Kidney glomerular epithelial cell (primary cell): ENCODE measurements at places on chromosomes 1 and 21.

DNA sequence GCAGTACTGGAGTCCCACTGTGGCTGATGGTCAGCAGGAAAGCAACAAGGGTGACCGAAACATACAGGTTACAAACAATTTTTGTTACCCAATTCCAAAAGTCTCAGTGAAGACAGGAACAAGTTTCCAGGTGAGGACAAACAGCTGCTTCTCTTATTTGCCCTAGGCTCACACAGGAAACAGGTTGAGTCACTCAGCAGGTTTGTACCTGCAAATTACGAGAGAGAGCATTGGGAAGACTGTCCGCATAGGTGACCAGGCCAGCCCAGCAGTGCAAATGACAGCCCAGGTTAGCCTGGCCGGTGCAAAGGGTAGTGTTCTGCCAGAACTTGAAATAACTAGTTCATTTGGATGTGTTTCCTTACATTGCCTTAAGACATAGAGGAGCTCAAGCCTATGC, 40.0 kb upstream of the DSCAM start:
- no peak for DNase-seq

GRCh38 chr1:17314491-17314971, 6.5 kb downstream of the PADI4 start:
- DNase-seq: no peak

DNA sequence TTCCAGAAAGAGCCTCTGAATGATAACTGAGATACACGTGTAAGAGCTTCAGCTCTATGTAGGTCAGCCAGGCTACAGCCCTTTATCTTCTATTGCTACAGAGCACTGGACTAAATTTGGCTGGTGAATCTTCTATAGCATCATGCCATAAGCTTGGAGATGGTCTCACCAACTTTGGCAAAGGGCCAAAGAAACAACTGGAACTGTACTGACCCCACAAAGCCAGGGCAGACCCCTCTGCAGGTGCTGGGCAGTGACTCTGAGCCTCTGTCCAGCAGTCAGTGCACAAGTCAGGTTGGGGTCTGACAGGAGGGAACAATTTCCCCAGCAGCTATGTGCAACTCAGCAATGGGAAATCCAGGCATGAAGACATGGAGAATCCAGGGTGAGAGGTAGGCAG, 57.8 kb upstream of the NFASC start:
- no peak for DNase-seq

GRCh38 chr1:74502432-74502831, 10.0 kb downstream of the LRRC53 start:
- DNase-seq: peak; percentile 41

DNA sequence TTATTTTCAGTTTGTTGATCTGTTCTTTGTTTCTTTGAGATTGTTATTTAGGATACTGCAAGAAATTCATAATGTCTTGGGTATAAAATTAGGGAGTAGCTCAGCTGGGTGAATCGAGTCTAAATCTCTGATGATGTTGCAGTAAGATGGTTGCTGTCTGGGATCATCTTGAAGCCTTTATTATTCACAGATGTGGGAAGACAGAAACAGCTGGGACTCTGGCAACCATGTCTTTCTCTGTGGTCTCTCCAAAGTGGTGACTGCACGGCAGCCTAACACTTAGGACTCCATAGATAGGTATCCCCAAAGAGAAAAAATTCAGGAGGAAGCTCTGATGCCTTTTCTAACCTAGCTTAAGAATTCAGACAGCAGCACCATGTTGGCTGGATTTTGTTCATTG, 52.7 kb downstream of the RAP1A start:
- DNase-seq: no peak

DNA sequence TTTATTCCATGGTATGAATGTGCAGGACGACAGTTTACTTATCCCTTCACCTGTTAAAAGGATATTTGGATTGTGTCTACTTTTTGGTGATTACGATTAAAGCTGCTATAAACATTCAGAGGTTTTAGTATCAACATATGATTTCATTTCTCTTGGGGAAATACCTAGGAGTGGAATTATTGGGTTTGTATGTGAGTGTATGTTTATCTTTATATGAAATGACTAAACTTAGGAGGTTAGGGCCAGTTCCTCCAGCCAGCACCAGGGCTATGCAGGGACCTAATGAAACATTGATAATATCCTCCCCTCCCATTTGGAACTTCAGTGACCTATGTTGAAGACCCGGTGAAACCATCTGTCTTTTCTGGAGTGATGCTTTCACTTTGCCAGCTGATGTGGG, 13.8 kb downstream of the TMEM51 start:
- peak; percentile 30 for DNase-seq

GRCh38 chr1:36675106-36675505, 192.4 kb upstream of the CSF3R start:
- DNase-seq: no peak

- DNase-seq: no peak
Measured at GRCh38 chr1:48223366-48224240, 1.1 kb downstream of the SLC5A9 start.

DNA sequence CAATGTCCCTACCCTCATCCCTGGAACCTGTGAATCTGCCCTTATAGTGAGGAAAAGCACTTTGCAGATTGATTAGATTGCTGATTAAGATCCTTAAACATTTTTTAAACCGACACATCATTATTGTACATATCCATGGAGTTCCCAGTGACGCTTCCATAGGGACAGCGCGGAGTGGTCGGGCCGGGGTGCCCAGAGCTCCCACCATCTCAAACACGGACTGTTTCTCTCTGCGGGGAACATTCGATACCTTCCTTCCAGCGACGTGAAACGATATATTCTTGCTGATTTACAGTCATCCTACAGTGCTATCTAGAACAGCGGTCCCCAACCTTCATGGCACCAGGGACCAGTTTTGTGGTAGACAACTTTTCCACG, 4.0 kb downstream of the KRTAP10-12 start:
- DNase-seq: no peak

- DNase-seq: no peak
Measured at GRCh38 chr1:45051005-45051772, 39.1 kb downstream of the UROD start.

DNA sequence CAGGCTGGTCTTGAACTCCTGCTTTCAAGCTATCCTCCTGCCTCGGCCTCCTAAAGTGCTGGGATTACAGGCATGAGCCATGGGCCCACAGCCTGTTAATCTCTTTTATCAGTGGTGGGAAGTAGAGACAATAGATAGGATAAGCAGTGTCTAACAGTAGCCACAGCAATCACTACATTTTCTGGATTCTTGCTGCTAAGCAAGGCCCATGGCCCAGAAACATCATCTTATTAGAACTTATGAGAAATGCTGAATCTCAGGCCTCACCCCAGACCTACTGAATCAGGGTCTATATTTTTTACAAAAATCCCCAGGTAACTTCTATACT, 29.7 kb downstream of the IGFN1 start:
- no peak for DNase-seq

DNA sequence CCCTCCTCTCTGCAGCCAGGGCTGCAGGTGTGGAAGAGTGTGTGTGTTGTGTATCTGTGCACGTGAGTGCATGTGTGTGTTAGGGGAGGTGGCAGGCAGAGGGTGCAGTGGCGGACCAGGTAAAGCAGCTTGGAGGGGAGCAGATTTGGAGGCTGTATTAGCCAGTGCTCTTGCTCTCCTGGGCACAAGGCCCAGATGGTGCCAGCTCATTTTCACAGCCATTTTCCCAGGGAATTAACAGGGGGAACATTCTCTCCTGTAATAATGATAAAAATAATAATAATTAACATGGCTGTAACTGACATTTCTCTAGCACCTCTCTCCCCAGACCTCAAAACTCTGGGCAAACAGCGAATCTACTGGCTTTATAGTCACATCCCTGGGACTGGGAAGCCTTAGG, 43.6 kb downstream of the LRRN2 start:
- no peak for DNase-seq
